ENCODE measurements at places on chromosomes 11 and 22.

DNA sequence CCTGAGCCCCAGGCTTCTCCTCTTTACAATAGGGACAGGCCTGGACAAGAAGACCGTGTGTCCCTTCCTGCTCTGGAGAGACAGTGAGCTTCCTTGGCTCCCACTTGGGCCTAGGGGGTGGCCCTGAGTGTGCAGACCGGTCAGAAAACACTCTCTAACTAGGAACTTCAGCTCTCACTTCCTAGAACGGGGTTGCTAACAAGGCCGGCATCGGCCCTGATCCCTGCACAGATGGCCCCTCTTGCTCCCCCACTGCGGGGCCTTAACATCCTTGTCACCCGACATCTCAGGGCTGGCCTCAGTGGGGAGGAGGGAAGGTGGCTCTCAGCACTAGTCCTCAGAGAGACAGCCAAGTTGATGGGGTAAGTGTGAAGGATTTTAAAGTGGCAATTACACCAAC lies 406.9 kb downstream of the CTTN start:
- no peak for DNase-seq

DNA sequence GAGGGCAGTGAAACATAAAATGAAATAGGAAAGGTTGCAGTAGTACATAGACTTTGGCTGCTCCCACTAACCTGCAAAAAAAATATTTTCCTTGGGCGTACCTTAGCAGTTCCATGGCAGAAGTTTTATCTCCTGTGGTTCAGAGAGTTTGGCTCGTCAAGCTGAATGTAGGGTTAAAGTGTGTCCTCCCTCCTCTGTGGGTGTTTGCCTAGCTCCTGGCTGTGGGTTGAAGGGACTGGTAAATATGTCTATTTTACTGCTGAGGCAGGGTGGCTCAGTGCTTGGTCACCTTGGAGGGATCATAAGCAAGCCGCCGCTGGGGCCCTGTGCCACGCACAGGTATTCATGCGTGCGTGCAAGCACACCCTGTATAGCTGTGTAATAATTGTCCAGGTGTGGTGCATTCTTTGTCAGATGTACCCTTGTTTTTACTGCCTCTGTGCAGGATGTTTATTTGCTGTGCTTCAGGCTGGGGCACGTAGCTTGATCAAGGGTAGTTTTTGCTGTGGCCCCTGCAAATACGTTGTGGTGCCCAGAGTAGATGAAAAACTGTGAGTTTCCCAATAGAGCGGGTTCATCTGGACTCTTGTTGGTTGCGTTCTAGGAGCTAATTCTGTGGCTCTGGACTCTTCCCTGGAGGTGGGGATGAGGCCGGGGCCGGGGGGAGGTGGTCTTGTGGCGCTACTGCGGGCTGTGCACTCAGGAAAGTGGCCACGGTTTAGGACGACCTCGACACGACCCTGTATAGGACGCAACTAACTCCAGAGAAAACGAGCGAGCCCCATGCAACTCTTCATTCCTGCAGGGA lies 732 bp upstream of the SORL1 start:
- DNase-seq, result no peak

GRCh38 chr22:47168441-47168840 lies 406.0 kb downstream of the TBC1D22A start:
- DNase-seq, result no peak

GRCh38 chr11:114713756-114714155 lies 35.4 kb downstream of the NXPE2 start:
- no peak for DNase-seq

DNA sequence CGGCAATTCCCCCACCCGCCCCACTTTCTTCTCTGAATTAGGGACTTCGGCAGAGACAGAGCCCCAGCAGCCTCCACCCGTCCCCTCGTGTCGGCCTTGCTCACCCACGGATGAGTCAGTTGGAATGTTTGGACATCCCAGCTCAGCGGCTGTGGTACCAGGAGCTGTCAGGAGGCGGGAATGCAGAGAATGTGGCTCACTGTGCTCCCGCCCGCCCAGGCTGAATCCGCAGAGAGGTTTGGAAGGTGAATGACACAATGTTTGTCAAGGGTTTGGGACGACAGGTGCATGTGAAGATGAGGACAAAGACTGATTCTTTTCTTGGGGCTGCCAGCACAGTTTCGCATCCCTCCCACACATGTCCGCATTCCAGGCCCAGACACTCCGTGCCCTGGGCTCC lies 39.6 kb downstream of the LIF start:
- no peak for DNase-seq

All from stimulated activated CD8-positive, alpha-beta memory T cell treated with anti-CD3 and anti-CD28 coated beads, Interleukin-4, amount 100 ng/mL, for 4 hours (primary cell).